Lower leg skin (tissue), 4 donors: ENCODE measurements at places on chromosomes 4 and X. TPM values are rescaled to one million over a fixed set of nuclear protein-coding genes. Genes with fewer than 3 reads are reported as not detected.

DNA sequence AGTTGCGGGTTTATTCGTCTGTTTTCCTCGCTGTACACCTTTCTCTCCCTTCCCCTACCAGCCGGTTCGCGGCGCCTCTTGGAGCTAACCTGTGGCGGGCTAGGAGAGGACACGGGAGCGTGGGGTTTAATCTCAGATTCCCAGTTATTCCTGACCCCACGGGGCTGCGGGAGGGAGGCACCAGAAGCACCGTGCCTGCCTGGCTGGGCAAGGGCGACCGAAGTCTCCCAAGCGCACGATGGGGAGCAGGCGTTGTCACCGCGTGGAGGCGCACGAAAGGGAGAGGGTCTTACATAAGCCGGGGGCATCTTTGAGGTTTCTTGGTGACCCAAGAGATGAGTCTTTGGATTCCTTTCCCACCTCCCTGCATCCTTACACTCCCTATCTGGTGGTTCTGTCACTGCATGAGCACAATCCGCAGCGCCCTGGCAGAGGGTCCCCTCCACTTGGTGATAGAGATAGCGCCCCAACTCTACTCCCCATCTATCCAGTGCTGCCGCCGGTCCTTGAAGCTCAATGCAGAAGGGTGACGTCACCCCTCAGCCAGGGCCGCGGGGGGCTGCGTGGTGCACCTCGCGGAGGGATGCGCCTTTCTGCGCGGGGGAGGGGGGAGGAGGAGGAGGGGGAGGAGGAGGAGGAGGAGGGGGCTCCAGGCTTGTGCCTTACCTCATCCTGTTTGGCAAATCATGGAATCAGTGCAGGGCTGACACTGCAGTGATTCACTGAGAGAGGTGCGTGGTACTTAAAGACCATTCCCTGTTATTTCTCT lies 793 bp downstream of the TSPAN7 start:
- no peak for DNase-seq

DNA sequence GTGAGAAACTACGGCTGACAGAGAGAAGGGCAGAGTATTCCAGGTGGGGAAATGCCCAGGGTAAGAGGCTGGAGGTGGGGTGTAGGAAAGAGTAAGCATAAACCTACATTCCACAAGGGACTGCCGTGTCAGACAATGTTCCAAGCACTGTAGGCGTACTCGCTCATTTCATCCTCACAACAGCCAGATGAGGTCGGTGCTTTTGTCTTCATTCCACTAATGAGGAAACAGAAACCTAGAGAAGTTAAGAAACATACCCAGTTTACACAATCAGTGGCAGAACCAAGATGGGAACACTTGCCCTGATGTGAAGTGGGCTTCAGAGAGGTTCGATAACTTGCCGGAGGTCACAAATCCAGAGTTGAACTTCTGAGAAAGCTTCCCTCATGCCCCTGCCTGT lies 4.6 kb downstream of the SASH3 start:
- no peak for DNase-seq

TNMD gene
- total RNA-seq = 1.0 TPM

CLTRN gene
- 0.39 TPM for total RNA-seq

MAGEA2B gene
- total RNA-seq = not detected

DNA sequence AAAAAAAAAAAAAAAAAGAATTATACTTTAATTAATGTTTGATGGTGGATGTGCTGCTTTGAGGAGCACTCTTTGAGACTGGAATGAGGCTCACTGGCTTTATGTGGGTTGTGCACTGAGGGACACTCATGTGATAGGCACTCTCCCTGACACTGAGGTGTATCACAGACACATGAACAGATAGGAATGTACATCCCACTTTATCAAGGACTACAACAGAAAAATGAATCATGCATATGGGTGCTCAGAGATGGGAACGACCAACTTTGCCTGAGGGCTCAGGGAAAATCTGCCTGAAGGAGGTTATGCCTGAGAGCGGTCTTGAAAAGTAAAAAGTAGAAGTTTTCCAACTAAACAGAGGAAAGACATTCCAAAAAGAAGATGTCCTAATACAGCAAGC lies 97.7 kb upstream of the RBPJ start:
- no peak for DNase-seq

GRCh38 chr4:1179089-1179441 lies 6.7 kb upstream of the SPON2 start:
- DNase-seq = no peak
